ENCODE measurements at places on chromosomes 3 and 15.

- no peak for DNase-seq
Observed at GRCh38 chr3:195796795-195797194, 14.9 kb downstream of the MUC4 start.

- no peak for DNase-seq
Observed at GRCh38 chr15:89138999-89139612, 50.9 kb downstream of the ABHD2 start.

- no peak for DNase-seq
Observed at GRCh38 chr3:141237701-141238521, 6.3 kb downstream of the PXYLP1 start.

DNA sequence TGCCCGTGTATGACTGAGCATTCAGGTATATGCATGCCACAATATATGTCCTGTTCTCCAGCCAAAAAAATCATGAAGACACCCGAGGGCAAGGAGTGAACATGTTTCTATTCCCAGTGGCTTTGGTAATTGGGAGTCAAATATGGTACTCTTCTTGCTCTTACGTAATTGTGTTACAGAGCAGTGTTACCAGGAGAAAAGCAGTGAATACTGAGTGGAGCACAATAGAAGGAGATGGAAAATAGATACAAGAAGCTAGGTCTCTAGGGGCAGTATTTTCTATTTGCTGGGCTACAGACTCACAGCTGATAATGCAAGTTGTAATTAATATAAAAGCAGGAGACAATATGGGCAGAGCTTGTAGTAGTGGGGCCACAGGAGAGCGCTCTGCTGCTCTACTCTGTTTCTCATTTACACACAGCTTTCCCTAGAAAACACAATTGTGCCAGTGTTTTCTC is 13.2 kb downstream of the MEIS2 start:
- no peak for DNase-seq

- DNase-seq = no peak
Observed at GRCh38 chr15:38069511-38070011, 135.1 kb downstream of the TMCO5A start.

GRCh38 chr3:11640009-11640673 is 3.6 kb downstream of the VGLL4 start:
- no peak for DNase-seq
